HT1080 (cell line): ENCODE measurements at places on chromosomes 3 and 15. TPM values are rescaled to one million over a fixed set of nuclear protein-coding genes. Genes with fewer than 3 reads are reported as not detected.

PTPRG gene
- 34.6 and 41.1 TPM in 2 replicates for total RNA-seq

ABHD5 gene
- total RNA-seq, result 32.7 and 33.7 TPM in 2 replicates

COL6A5 gene
- total RNA-seq, result 0.17 and 0.26 TPM in 2 replicates

CLEC3B gene
- not detected in 2 replicates for total RNA-seq

PGBD4 gene
- total RNA-seq, result 2.9 and 3.0 TPM in 2 replicates

BCL2A1 gene
- total RNA-seq, result 6.7 and 7.9 TPM in 2 replicates

SELENOS gene
- 46.2 and 50.7 TPM in 2 replicates for total RNA-seq

GP9 gene
- total RNA-seq, result not detected in 2 replicates

SENP8 gene
- 1.3 and 2.6 TPM in 2 replicates for total RNA-seq

SLC6A20 gene
- not detected in 2 replicates for total RNA-seq

GOLGA6D gene
- total RNA-seq, result not detected in 2 replicates

DUOX1 gene
- not detected in 2 replicates for total RNA-seq

MED12L gene
- total RNA-seq, result 1.5 and 2.0 TPM in 2 replicates

BFSP2 gene
- total RNA-seq, result not detected in 2 replicates

ACP3 gene
- 2.3 TPM in 1 of 2 replicates, not detected in the other for total RNA-seq

GUCA1C gene
- not detected in 2 replicates for total RNA-seq

CLRN1 gene
- not detected in 2 replicates for total RNA-seq

RTP3 gene
- not detected in 2 replicates for total RNA-seq

GOLGA8J gene
- total RNA-seq, result 0.07 TPM in 1 of 2 replicates, not detected in the other

ATP13A4 gene
- not detected in 2 replicates for total RNA-seq

GOLGA8A gene
- 7.6 and 11.9 TPM in 2 replicates for total RNA-seq

CHL1 gene
- total RNA-seq, result not detected in 2 replicates

SSUH2 gene
- 0.37 TPM in 1 of 2 replicates, not detected in the other for total RNA-seq

ARRDC4 gene
- 0.10 and 0.74 TPM in 2 replicates for total RNA-seq

HGD gene
- not detected in 2 replicates for total RNA-seq

WDR72 gene
- 0.18 and 0.23 TPM in 2 replicates for total RNA-seq

LTK gene
- 0.03 TPM in 1 of 2 replicates, not detected in the other for total RNA-seq

ZDHHC23 gene
- total RNA-seq, result 3.0 and 3.9 TPM in 2 replicates

GPR87 gene
- 1.3 and 2.2 TPM in 2 replicates for total RNA-seq

PCLAF gene
- 52.0 and 120 TPM in 2 replicates for total RNA-seq

CLDN1 gene
- 0.20 and 0.37 TPM in 2 replicates for total RNA-seq

UROC1 gene
- 0.03 TPM in 1 of 2 replicates, not detected in the other for total RNA-seq
